H54 (cell line): ENCODE measurements at places on chromosomes 12 and 14.
A peak's percentile ranks its signal among the peaks of the same experiment; 100 is the strongest.

- no peak for DNase-seq
Observed at GRCh38 chr12:91985002-91985787, 160.5 kb downstream of the BTG1 start.

GRCh38 chr14:65872536-65872935, 460.0 kb downstream of the FUT8 start:
- DNase-seq = no peak

DNA sequence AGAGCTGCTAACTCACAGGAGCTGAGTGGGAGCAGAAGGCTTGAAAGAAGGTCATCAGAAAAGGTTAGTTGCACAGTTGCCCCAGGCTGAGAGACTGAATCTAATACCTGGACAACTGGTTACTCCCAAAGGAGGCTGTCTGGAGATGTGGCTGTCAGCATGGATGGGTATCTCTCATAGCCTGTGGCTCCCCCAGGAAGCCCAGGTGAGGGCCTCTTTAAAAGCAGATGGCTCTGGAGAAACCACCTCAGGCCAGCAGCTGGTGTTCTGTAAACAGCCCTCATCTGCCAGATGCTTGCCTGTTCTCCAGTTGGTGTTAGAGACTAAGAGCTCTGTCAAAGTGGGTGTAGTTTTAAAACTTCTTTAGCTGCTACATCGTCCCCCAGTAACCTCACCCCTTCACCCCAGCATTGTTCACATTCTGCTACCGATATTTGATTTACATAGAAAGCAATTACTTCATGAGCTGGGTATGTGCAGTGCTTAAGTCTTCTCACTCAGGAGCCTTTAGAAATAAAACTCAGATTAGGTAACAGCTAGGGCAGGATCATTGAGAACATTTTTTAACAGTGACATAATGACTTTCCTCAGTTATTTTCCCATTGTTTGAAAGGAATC, 25.8 kb downstream of the DACT1 start:
- no peak for DNase-seq

GRCh38 chr12:19404242-19404880, 34.9 kb upstream of the AEBP2 start:
- no peak for DNase-seq

GRCh38 chr14:22980672-22981089, 1.7 kb downstream of the AJUBA start:
- DNase-seq = no peak

DNA sequence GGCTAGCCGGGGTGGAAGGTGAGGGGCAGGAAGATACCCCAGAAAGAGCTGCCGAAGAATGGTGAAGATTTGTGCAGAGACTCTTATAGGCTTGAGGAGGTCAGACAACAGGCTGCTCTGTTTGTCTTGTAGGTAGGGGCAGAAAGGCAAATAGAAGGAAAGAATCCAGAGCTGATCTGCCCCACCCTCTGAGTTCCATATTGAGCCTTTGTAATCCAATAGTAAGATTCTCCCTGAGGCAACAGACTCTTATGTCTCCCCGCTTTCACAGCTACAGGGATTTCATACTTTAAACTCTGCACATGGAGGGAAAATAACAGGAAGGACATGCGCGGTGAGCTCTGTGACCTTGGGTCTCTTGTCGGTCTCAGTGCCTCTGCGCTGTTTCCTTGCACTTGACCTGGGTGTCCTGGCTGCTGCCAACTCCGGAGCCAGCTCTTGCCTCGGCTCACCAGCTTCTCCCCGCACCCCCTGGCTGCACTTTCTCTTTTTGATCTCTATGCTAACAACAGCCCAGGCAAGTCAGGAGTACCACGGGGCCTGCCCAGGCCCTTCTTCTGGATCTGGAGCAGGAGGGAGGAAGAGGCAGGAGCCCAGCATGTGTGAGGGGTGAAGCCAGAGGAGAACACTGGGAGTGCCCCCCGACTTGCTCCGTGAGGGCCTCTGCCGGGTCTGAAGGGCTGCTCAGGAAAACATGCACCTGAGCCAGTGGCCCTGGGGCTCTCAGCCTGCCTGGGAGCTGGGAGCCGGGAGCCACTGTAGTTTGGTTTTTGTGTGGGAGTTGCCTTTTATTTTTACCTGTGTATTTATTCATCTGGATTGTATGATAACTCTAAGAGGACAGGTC, 75.8 kb downstream of the PPP1R36 start:
- DNase-seq = no peak

DNA sequence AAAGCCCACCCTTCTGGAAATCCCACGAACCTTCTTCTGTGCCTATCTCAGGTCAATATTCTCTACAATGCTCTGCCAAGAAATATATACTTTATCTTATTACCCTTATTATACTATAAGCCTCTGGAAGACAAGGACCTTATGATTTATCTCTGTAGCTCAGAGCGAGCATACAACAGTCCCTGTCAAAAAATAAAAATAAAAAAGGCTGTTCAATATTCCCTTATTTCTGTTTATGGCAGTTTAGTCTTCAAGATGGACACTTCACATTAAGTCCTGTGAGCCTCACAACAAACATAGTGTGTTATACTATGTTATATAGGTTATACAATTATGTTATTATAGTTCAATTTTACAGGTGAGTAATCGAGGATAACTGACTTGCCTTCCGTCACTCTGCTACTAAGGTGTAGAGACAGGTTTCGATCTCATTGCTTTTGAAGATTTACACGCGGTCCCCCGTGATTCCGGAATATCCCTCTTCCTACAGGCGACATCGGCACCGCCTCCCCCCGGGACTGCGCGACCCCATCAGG, 562 bp downstream of the EAPP start:
- DNase-seq = no peak

GRCh38 chr14:95474941-95475340, 41.5 kb downstream of the SYNE3 start:
- DNase-seq = no peak

DNA sequence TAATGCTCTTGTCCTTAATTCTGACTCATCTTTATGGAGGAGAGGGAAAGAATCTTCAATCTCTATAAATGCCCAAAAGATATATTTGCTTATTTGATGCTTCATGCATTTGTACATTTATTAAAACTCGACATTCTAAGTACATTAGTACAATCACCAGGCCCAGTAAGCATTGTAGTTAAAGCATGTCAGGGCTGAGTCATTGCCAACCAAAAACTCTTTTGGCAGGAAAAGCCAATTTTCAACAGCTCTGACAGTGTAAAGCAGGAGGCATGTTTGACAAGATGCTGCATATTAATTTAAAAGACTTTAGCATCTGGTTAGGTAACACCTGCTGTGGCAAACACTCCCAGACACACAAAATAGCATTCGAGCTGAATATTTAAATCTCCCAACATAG, 290.9 kb downstream of the PPFIA2 start:
- DNase-seq = peak; percentile 2

GRCh38 chr12:24888813-24889212, 60.1 kb downstream of the BCAT1 start:
- DNase-seq = no peak

GRCh38 chr12:127594351-127594970, 672.5 kb upstream of the TMEM132C start:
- DNase-seq = no peak

GRCh38 chr14:84128050-84128449, 1401.9 kb upstream of the FLRT2 start:
- no peak for DNase-seq

DNA sequence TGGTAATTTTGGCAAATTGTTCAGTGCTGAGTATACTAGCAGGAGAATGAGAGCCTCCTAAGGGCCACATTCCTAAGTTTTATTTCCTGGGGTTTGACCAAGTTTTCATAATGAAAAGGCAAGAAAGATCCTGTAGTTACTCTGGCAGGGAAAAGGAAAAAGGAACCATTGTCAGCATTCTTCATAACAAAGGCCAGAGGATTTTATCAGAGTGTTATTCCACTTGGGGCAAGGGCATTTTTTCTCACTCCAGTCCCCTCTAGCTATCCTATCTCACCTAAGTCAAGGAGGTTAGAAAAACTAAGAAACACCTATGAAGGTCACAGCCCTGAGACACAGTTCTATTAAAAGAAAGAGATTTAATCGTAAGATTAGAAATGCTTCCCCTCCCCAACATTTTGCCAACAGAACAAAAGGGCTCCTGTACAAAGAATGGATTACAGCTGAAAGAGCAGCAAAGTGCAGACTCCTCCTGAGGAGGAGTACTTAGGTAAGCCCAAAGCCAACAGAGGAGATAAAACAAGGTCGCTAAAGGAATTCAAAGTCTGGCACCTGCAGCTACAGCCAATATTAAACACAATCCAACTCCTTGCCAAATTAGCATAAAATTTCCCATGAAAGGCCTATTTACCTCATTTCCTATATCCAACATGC, 162.4 kb downstream of the GALC start:
- no peak for DNase-seq
